ENCODE measurements at places on chromosomes 7 and 10.

DNA sequence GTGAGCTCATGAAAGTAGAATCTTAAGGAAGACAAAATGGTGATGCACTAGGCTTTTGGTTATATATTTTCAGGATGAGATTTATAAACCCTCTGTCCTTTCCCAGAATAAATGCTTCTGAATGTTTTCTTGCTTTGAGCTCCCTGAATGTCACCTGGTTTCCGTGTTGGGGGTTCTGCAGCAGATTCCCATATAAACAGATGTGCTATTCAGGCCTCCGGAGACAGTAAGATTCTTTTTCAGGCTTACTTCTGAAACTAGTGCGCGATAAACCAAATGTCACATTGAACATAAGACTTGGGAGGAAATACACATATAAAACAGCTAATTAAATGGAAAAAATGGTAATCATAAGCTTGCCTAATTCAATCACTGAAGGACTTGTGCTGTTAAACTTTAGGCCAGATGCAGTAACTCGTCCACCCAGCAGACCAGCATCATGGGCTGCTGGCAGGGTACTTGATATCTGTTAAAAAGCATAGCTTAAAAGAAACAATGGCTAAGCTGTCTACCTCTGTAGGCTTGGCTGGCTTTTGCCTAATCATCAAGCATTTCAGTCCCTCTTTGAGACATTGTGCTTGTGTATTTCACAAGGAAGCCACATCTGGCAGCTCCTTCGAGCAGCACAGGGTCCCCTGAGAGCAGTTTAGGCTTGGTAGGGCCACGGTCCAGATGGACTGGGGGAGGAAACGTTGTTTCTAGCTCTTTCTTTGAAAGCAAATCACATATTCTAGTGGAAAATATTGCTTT lies 281.2 kb upstream of the KIAA1217 start:
- no peaks in the 10 kb centered on the region for H3K4me1 ChIP-seq
- no peak overlapping the region for H3K27ac ChIP-seq
- no peak overlapping the region for H3K4me3 ChIP-seq
- H3K27me3 ChIP-seq, result no peaks in the 10 kb centered on the region

- H3K27ac ChIP-seq, result peak overlapping the region; percentile 90
- peaks cover 67% of the 10 kb centered on the region for H3K4me1 ChIP-seq
- H3K27me3 ChIP-seq, result no peaks in the 10 kb centered on the region
- no peak for DNase-seq
- H3K4me3 ChIP-seq, result no peak overlapping the region
Observed at GRCh38 chr7:107995184-107996071, 7.5 kb downstream of the LAMB1 start.

DNA sequence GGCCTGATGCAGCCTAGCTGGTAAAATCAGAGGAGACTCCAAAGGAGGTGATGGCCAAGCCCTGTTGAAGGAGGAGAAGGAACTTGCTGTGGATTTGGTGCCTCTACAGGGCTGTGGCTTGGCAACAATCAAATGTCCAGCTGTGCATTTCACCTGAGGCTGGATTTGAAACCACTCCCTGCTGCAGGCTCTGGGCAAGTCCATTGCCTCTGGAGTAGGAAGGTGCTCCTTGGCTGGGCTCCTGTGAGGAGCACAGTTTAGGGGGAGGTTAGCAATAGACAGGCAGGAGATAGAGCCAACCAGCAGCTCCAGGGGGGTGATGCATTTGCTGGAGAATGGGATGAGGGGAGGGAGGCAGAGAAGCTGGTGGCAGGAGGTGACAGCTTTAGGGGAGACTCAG lies 26.5 kb downstream of the CDH23 start:
- H3K4me3 ChIP-seq, result no peak overlapping the region
- H3K27ac ChIP-seq, result no peak overlapping the region
- H3K36me3 ChIP-seq, result no peaks in the 10 kb centered on the region
- H3K4me1 ChIP-seq, result no peaks in the 10 kb centered on the region
- no peak for DNase-seq
- H3K27me3 ChIP-seq, result no peaks in the 10 kb centered on the region

GRCh38 chr10:104085801-104086400 lies at the start of gene COL17A1:
Gene COL17A1 (minus strand): TSS chr10:104085880. CDS start chr10:104080673, 5,207 bp downstream.
- H3K4me1 ChIP-seq, result no peaks in the 10 kb centered on the region
- no peak for DNase-seq
- no peaks in the 10 kb centered on the region for H3K27me3 ChIP-seq
- no peaks in the 10 kb centered on the region for H3K36me3 ChIP-seq
- H3K27ac ChIP-seq, result no peak within 1 kb of the TSS

- H3K4me3 ChIP-seq, result peak overlapping the region; percentile 94
- H3K4me1 ChIP-seq, result peaks cover 17% of the 10 kb centered on the region
- H3K27me3 ChIP-seq, result no peaks in the 10 kb centered on the region
- H3K27ac ChIP-seq, result peak overlapping the region; percentile 98
- no peak for DNase-seq
- no peaks in the 10 kb centered on the region for H3K36me3 ChIP-seq
Observed at GRCh38 chr7:93921186-93921585, 349 bp upstream of the GNG11 start.

DNA sequence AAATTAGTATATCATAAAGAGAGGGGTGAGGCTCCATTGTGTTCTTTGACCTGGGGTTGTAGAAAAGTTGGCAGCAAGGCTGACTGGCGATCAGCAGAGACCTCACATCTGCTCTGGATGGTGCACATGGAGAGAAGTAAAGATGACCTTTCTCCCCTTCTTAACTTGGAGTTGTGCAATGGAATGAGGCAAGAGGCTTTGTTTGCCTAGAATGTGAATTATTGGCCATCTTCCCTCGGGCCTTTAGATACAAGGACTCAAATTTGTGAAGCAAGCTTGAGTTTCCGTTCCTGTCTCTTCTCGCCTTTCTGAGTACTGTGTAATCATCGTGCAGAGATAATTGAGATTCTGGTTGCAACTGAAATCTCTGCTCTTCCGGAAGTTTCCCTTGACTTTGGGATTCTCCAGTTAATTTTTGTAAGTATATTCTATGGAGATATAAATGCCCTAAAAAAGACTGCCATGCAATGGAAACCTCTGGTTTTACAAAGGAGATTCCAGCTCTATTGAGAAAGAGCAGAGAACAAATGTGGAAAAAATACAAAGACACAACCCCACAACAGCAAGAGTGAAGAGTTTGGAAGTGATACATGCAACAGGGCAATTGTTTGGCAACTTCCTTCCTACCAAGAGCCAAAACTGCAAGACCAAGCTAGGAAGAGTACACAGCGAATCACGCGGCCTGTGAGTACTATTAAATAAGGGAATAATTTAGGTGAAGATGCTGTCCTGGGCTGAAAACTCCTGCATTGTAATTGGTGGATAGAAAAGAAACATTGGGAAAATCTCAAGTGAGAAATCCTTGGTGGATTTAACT lies 542.3 kb upstream of the NRP1 start:
- DNase-seq, result no peak
- no peaks in the 10 kb centered on the region for H3K27me3 ChIP-seq
- no peak overlapping the region for H3K27ac ChIP-seq
- H3K36me3 ChIP-seq, result no peaks in the 10 kb centered on the region
- no peak overlapping the region for H3K4me3 ChIP-seq

GRCh38 chr10:120793088-120793487 lies 58.1 kb upstream of the WDR11 start:
- no peaks in the 10 kb centered on the region for H3K4me1 ChIP-seq
- H3K36me3 ChIP-seq, result no peaks in the 10 kb centered on the region
- H3K27me3 ChIP-seq, result 0 out of 2 replicates have a peak, but pooled peaks cover 6% of the 10 kb centered on the region
- no peak overlapping the region for H3K4me3 ChIP-seq

- H3K27me3 ChIP-seq, result peaks cover 7% of the 10 kb centered on the region
- H3K27ac ChIP-seq, result no peak overlapping the region
- H3K4me1 ChIP-seq, result no peaks in the 10 kb centered on the region
- H3K4me3 ChIP-seq, result no peak overlapping the region
- DNase-seq, result no peak
- H3K36me3 ChIP-seq, result no peaks in the 10 kb centered on the region
Observed at GRCh38 chr10:116629340-116629739, 8.6 kb downstream of the PNLIPRP2 start.

DNA sequence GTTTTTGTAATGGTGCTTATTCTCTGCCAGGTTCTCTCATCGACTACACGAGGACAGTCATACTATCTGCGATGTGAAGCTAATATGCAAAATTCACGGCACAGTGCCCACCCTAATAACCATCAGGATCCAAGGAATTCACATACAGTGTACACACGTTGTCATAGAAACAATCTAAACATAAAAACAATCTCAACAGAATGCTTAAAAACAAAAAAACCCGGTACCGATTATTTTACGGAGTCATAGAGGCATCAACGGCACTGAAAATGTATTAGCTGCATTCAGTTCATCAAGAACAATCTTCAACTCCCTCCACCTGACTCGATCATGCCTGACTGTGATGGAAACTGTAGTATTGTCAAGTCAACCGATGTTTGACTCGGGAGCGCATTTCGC lies 628 bp downstream of the MRPS33 start:
- peak overlapping the region; percentile 93 for H3K4me3 ChIP-seq
- H3K4me1 ChIP-seq, result peaks cover 6% of the 10 kb centered on the region
- H3K27ac ChIP-seq, result peak overlapping the region; percentile 97
- H3K27me3 ChIP-seq, result peaks cover 9% of the 10 kb centered on the region

- no peaks in the 10 kb centered on the region for H3K27me3 ChIP-seq
- no peaks in the 10 kb centered on the region for H3K36me3 ChIP-seq
- H3K4me1 ChIP-seq, result no peaks in the 10 kb centered on the region
- DNase-seq, result peak; percentile 22
- H3K27ac ChIP-seq, result no peak overlapping the region
Observed at GRCh38 chr10:97069576-97070362, 116.0 kb downstream of the SLIT1 start.

- no peak within 1 kb of the TSS for H3K27ac ChIP-seq
- no peaks in the 10 kb centered on the region for H3K4me1 ChIP-seq
- no peak for DNase-seq
- H3K4me3 ChIP-seq, result peak within 1 kb of the TSS; percentile 36
Observed at GRCh38 chr10:133237588-133238465, at the start of gene VENTX. Gene VENTX (plus strand): TSS chr10:133237855. CDS start chr10:133237915, 60 bp downstream.

- H3K27me3 ChIP-seq, result no peaks in the 10 kb centered on the region
- H3K27ac ChIP-seq, result no peak overlapping the region
- no peaks in the 10 kb centered on the region for H3K36me3 ChIP-seq
- peaks cover 6% of the 10 kb centered on the region for H3K4me1 ChIP-seq
Observed at GRCh38 chr7:42907316-42907715, 4.6 kb downstream of the C7orf25 start.

DNA sequence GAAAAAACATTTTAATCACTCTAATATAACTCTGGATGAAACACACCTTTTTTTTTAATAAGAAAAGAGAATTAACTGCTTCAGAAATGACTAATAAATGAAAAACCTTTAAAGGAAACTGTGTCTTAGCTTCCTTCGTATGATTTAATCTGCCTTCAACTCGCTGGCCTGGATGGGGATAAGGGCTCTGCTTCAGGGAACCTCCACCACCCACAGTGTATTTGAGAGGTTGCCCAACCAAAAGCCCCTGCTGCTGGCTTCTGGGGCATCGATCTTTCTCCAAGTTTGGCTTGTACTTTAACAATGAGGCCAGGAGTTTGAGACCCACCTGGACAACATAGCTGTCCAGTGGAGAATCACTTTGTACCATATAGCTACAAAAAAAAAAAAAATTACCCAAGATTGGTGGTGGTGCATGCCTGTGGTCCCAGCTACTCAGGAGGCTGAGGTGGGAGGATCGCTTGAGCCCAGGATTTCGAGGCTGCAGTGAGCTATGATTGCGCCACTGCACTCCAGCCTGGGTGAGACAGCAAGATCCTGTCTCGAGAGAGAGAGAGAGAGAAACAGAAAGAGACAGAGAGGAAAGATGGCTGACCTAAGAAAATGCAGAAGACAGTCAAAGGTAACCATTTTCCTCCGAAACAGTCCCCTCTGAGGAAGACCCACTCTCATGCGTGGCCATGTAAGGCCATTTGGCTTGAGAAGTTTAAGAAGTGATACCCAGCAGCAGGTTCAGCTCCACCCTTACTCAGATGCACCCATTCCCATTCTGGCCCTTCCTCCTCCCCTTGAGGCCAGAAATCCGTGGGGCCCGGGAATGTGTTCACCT lies 13.6 kb upstream of the LIMK1 start:
- no peak overlapping the region for H3K27ac ChIP-seq
- no peak for DNase-seq
- H3K4me1 ChIP-seq, result no peaks in the 10 kb centered on the region
- no peak overlapping the region for H3K4me3 ChIP-seq

GRCh38 chr7:131620673-131621609 lies 64.5 kb upstream of the PODXL start:
- no peaks in the 10 kb centered on the region for H3K27me3 ChIP-seq
- DNase-seq, result no peak
- H3K4me3 ChIP-seq, result no peak overlapping the region
- H3K27ac ChIP-seq, result no peak overlapping the region
- no peaks in the 10 kb centered on the region for H3K36me3 ChIP-seq

GRCh38 chr10:128713471-128713870 lies 587.2 kb upstream of the MKI67 start:
- no peak overlapping the region for H3K4me3 ChIP-seq
- no peak for DNase-seq
- no peaks in the 10 kb centered on the region for H3K4me1 ChIP-seq

DNA sequence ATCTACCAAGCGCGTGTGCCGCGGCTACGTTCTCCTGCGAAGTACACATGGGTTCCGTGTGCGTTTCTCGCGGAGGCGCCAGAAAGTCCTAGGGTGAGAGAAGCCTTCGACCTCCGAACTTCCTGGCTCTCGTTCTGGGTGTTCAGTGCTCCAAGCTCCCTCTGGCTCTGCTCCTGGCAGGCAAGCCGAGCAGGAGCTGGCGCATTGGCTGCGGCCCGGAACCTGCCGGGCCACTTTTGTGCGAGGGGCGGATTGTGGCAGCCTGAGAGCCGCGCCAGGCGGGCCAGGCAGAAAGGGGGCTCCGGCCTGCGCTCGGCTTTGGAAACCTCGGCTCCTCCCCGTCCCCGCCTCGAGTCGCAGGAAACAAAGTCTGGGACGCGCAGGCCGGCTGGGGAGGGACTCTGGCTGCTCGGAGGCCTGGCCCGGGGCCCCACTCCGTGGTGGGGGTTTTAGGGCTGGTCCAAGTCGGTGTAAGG lies 9.6 kb downstream of the EMX2 start:
- no peaks in the 10 kb centered on the region for H3K4me1 ChIP-seq
- peaks cover 54% of the 10 kb centered on the region for H3K27me3 ChIP-seq
- H3K4me3 ChIP-seq, result no peak overlapping the region
- no peaks in the 10 kb centered on the region for H3K36me3 ChIP-seq
- DNase-seq, result no peak

- no peak overlapping the region for H3K4me3 ChIP-seq
- H3K27me3 ChIP-seq, result no peaks in the 10 kb centered on the region
- H3K4me1 ChIP-seq, result no peaks in the 10 kb centered on the region
Observed at GRCh38 chr10:8894148-8894547, 839.7 kb downstream of the GATA3 start.

DNA sequence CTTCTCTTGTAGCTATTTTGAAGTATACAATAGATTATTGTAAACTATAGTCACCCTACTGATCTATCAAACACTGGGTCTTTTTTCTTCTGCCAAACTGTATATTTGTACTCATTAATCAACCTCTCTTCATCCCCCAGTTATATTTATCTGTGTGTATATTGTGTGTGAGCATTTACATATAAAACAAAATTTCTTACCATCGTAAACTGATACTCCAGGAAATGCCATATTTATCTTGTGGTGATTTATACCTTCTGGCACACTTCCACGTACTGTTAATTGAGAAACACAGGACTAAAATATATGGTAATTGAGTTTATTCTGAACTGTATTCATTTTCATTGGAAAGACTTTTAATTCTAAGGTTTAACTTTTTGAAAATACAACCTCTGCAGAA lies 18.9 kb downstream of the ANLN start:
- no peaks in the 10 kb centered on the region for H3K27me3 ChIP-seq
- H3K4me3 ChIP-seq, result no peak overlapping the region
- H3K36me3 ChIP-seq, result peaks cover 85% of the 10 kb centered on the region
- peak overlapping the region; percentile 7 for H3K27ac ChIP-seq
- DNase-seq, result no peak
- H3K4me1 ChIP-seq, result peaks cover 19% of the 10 kb centered on the region

Data from Panc1 (cell line).